ENCODE measurements at places on chromosomes 11 and 22.

DNA sequence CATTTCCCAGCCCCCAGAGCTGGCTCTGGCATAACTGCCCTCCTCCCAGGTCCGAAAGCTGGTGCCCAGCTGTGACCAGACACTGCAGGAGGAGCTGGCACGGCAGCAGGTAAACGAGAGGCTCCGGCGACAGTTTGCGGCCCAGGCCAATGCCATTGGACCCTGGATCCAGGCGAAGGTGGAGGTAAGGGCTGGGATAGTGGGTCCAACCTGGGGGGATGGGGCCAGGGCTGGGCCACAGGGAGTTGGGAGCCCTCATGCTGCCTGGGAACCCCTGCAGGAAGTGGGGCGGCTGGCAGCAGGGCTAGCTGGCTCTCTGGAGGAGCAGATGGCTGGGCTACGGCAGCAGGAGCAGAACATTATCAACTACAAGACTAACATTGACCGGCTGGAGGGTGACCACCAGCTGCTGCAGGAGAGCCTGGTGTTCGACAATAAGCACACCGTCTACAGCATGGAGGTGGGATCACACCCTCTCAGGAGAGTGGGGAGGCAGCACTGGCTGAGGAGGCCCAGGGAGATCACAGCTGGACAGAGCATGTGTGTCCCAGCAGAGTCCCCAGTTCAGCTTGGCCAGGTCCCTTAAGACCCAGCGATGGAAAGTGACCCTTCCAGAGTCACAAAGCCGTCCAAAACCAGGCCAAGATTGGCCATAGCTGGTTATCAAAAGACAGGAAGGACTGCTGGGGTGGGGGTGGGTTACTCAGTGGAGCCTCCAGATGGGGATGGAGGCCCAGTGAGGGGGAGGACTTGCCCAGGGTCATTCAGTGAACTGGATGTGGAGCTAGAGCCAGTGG lies 7.0 kb downstream of the CTSF start:
- no peak for DNase-seq

DNA sequence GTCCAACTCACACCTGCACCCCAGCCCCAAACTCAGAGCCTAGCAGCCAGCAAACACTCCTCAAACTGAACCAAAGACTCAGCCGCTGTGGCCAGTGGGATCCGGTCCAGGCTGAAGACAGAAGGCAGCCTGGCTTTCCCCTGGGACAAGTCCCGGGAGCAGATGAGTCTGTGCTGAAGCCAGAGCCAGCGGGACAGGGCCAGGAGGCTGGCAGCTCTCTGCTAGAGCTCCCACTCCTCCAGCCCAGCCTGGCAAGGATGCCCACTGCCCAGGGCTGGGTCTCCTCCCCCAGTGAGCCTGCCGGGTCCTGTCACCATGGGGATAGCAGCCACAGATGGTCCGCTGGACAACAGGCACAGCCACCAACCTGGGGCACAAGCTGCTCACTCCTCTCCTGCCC lies 42.9 kb upstream of the PRR5 start:
- DNase-seq: no peak

DNA sequence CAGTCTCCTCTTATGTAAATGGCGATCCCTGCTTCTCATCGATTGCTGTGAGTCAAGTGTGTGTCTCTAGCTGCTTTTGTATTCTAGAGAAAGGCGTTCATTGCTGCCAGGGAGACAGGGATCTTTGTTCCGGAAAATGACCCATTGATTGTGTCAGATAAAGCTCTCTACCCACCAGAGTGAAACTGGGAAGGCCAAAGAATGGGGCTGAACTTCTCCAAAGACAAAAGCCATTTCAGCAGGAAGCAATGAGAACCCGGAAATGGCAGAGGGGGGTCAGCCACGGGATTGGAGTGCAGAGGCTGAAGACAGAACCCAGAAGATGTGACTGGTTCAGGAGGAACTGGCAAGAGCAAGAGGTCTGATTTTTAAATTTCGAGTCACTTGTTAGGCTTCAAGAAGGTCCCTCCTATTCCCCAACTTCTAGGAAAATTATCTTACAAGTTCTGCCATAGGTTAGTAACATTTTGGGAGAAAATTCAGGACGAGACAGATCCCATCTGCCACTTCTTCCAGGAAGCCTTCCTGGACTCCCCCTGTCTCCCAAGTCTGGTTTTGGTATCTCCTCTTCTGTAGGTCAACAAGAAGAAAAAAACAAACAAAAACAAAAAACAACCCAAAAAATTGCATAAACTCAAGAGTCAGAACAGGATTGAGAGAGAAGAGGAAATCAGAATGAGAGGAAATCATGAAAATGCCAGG lies 110.6 kb downstream of the NECTIN1 start:
- peak; percentile 73 for DNase-seq

DNA sequence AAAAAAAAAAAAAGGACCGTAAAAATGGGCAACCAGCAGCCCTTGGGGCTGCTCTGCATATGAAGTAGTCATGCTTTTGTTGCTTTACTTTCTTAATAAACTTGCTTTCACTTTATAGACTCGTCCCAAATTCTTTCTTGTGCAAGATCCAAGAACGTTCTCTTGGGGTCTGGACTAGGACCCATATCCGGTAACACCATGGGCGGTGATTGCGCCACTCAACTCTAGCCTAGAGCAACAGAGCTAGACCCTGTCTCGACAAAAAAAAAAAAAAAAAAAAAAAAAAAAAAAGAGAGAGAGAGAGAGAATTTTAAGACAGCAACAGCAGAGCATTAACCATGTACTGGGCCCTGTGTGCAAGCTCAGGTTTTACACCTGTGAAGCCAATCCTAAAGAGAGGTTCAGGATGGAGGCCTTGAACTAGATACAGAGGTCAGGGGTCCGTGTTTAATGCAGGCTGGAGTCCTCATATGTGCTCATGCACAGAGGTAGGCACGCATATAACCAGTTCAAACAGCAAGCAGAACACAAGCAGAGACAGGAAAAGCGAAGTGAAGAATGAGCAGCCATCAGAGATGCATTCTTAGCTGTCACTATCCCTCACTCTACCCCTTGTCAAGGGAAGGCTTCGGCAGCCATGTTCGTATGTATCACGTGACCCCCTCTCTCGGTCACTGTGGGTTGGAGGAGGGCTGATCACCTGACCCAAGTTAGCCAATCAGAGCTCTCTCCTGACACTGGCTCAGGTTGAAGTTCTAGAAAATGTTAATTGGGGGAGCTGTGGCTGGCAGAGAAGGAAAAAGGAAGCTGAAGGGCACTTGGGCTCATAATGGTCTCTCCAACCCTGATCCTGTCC lies 16.7 kb upstream of the SYT12 start:
- no peak for DNase-seq

DNA sequence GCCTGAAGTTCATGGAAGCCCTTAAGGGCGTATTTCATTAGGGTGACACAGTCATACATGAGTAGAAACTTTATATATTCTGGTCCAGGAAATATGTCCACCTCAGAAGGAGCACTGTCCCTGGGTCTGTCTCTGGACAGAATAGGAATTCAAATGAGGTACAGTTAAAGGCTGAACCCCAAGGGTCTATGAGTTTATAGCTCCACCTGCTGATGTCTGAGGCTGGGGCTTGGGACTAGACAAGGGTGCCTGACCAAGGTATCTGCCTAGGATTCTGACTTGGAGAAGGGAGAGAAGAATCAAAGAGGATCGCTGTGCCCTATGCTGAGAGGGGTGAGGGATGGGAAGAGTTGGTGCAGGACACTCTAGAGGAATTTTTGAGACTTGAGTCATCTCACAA lies 14.9 kb downstream of the HEPHL1 start:
- no peak for DNase-seq

Data from occipital lobe (tissue), 3 donors.